ENCODE measurements at places on chromosomes 6 and 20.

- no peak for DNase-seq
Observed at GRCh38 chr6:159505140-159505922, 187.7 kb downstream of the SOD2 start.

GRCh38 chr6:14498748-14499147, 381.2 kb downstream of the CD83 start:
- DNase-seq = no peak

- DNase-seq = no peak
Observed at GRCh38 chr6:167647306-167647705, 179.4 kb upstream of the AFDN start.

DNA sequence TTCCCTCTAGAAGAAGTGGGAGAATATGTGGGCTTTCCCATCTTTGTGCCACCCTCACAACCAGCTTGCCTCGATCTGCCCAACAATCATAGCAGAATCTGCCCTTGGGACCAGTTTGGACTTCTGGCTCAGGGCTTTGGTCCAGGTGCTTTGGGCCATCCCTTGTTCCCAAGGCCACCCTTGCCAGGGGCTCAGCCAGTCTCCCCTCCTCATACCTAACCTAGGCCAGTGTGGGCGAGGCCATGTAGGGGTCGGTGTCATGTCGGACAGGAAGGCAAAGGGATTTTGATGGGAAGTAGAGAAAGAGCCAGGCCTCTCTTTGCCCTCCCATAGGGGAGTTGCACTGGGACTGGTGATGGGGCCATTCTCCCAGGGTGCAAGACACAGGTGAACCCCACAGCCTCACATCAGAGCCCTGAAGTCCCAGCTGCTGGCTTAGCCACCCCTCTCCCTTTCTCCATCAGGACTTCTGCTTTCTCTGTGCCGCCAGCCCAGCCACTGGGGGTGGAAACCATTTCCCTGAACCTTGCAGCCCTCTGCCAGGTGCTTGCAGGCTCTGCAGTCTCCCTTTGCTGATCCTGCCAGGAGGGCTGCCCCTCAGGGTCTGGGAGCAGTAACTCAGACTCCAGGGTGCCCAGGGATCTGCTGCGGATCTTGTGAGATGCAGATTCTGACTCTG, 60.7 kb downstream of the SLC24A3 start:
- no peak for DNase-seq

GRCh38 chr6:137150072-137150471, 23.4 kb downstream of the IL22RA2 start:
- DNase-seq = no peak

GRCh38 chr6:142900227-142900971, 44.6 kb downstream of the HIVEP2 start:
- no peak for DNase-seq

DNA sequence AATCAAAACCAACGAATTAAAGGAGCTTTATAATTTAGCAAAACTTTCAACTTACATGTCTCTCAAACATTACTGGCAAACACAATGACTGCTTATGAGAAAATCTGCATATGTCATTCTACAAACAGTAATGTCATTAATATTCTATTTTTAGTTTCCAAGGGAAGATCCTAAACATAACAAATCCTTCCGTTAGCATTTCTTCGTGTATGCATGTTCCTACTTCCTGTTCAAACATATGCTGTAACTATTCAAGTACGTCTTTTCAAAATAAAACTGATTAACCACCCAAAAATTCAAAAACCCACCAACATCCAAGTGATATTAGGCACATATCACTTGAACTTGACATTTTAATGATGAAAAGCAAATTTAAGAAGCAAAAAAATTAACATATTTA, 131.3 kb downstream of the HACE1 start:
- DNase-seq = no peak

DNA sequence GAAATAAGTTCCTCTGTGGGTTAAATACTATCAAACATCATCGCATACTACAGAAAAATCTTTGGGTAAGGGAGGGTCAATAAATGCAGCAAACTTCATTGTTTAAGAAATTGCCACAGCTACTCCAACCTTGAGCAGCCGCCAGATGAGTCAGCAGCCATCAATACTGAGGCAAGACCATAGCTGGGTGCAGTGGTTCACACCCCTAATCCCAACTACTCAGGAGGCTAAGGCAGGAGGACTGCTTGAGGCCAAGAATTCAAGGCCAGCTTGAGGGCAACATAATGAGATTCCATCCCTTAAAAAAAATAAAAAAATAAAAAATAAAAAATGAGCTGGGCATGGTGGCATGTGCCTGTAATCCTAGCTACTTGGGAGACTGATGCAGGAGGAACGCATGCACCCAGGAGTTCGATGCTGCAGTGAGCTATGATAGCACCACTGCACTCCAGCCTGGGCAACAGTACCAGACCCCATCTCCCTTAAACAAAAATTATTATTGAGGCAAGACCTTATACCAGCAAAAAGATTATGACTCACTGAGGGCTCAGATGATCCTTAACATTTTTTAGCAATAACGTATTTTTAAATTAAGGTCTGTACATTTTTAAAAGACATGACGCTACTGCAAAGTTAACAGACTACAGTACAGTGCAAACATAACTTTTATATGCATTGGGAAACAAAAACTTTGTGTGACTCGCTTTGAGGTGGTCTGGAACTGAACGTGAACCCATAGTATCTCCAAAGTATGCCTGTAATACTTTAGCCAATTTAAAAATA, 8.8 kb downstream of the SRPK1 start:
- no peak for DNase-seq

DNA sequence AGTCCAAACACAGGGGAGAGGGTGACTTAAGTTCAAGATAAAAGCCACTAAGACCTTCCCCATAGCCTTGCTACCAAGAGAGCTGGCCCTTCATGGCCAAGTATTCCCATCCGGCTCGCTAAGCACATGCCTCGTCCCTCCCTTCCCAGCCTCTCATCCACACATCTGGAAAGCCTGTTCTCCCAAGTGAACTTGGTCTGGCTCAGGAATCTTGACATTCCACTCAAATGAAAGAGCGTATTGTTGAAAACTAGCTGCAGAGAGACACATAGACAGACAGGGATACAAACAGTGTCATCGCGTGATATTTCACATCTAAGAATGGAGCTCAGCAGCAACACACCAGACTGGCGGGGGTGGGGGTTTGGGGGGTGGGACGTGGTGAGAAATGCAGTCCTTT, 182.8 kb upstream of the FOXQ1 start:
- no peak for DNase-seq

GRCh38 chr20:43996240-43996930, 81.7 kb downstream of the TOX2 start:
- DNase-seq = no peak
